ENCODE measurements at places on chromosomes 13 and 19. TPM values are rescaled to one million over a fixed set of nuclear protein-coding genes. Genes with fewer than 3 reads are reported as not detected.

DCLK1 gene
- total RNA-seq, result 1.2 TPM

ELSPBP1 gene
- total RNA-seq, result not detected

FCAR gene
- not detected for total RNA-seq

CAB39L gene
- total RNA-seq, result 1.9 TPM

RFX1 gene
- 5.4 TPM for total RNA-seq

KLK7 gene
- 0.09 TPM for total RNA-seq

AKAP8L gene
- total RNA-seq, result 38.1 TPM

UBL5 gene
- total RNA-seq, result 415 TPM

STOML3 gene
- not detected for total RNA-seq

NCAN gene
- 0.08 TPM for total RNA-seq

CAMSAP3 gene
- 4.8 TPM for total RNA-seq

ZNF98 gene
- total RNA-seq, result not detected

ANKLE1 gene
- 0.41 TPM for total RNA-seq

ELAVL1 gene
- 65.5 TPM for total RNA-seq

ZNF665 gene
- not detected for total RNA-seq

ZNF564 gene
- 1.7 TPM for total RNA-seq

MVB12A gene
- 30.6 TPM for total RNA-seq

LILRA6 gene
- total RNA-seq, result 0.06 TPM

ISOC2 gene
- total RNA-seq, result 58.3 TPM

SIGLEC12 gene
- total RNA-seq, result not detected

PTGER1 gene
- total RNA-seq, result 0.07 TPM

SIRT2 gene
- 37.7 TPM for total RNA-seq

NKPD1 gene
- total RNA-seq, result 0.93 TPM

GIPC3 gene
- total RNA-seq, result 0.19 TPM

NXNL1 gene
- not detected for total RNA-seq

GNG7 gene
- total RNA-seq, result 0.08 TPM

PDE4A gene
- total RNA-seq, result 4.1 TPM

FXYD7 gene
- not detected for total RNA-seq

WDFY2 gene
- 2.8 TPM for total RNA-seq

NAPSA gene
- 0.85 TPM for total RNA-seq

CEACAM7 gene
- 0.10 TPM for total RNA-seq

MISP3 gene
- total RNA-seq, result 3.9 TPM

ABCA7 gene
- total RNA-seq, result 21.7 TPM

ZNF610 gene
- not detected for total RNA-seq

PRPF31 gene
- 124 TPM for total RNA-seq

POLRMT gene
- 94.3 TPM for total RNA-seq

LIN7B gene
- total RNA-seq, result 7.0 TPM

LGI4 gene
- total RNA-seq, result 0.26 TPM

ASF1B gene
- 30.7 TPM for total RNA-seq

RGCC gene
- 11.8 TPM for total RNA-seq
